Hematopoietic multipotent progenitor cell treated with erythropoietin and hydrocortisone succinate and interleukin-3 and kit ligand, for 17 days (in vitro differentiated cells): ENCODE measurements at places on chromosomes 11 and 22.

DNA sequence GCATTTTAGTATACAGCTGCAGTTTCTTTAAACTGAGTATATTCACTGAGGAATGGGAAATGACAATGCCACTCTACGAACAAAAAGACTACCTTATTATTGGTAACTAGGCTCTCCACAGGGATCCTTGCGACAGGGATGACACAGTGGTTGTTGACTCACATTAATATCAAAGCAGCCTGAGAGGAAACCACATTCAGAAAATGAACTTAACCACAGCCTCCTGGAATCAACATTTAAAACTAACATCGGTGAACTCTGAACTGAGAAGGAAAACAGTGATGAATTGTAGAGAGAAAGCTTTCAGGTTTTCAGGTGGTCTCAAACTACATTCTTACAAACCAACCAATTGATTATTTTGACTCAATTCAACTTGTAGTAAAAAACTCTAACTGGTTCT is 90.3 kb upstream of the MTMR2 start:
- no peak for DNase-seq

DNA sequence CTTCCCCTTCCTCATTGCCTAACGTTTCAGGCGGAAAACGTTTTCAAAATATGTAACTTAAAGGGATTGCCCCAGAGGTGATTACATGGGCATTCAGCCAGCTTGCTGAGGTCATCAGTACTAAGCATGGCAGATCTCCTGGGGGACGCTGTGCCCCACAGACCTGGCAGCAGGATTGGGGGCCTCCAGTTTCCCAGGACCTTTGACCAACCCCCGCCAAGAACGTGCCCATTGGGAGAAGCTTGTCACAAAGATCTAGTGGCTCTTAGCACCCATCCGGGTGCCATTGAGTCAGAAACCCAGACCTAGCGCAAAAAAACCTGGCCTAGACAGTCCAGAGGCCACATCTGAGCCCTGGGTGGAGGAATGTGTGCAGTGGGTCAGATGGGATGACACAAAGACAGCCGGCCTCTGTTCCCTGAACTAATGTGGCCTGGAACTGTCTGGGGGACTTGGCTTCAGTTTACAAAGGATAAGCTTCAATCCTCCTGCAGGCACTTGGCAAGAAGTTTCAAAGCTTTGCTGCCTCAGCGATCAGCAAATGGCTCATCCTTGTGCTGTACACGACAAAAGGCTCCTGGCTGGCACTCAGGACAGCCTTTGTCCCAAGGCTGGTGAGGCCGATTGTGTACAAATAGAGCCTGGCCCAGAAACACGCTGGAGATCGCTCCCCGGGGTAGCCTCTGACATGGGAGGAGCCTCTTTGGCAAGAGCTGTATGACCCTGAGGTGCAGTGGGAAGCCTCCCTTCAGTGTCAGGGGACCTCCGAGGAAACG is 9.5 kb downstream of the C1QTNF6 start:
- DNase-seq: no peak

- no peak for DNase-seq
These were observed 8.9 kb upstream of the PLAAT4 start for GRCh38 chr11:63527667-63528066.

GRCh38 chr22:37690901-37691504 is 4.9 kb downstream of the NOL12 start:
- no peak for DNase-seq

DNA sequence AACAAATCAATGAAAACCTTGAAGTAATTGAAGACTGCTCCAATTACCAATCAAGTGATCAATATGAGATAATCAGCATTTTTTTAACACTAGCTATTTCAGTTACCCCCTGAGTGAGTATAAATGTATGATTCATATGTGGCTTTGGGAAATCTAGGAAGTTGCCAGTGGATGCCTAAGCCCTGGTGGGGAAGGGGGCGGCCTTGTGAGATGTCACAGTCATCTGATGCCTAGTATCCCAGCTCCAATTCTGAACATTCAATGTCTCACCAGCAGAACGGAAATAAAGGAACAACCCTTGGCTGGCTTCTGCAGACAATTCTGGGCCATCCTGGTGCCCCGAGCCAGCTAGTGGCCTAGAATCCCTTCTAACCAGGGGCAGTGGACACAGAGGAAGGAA is 58.5 kb upstream of the TIMP3 start:
- no peak for DNase-seq

GRCh38 chr22:41380993-41381328 is 781 bp upstream of the TEF start:
- DNase-seq: no peak
